ENCODE measurements at places on chromosomes 4 and X.

DNA sequence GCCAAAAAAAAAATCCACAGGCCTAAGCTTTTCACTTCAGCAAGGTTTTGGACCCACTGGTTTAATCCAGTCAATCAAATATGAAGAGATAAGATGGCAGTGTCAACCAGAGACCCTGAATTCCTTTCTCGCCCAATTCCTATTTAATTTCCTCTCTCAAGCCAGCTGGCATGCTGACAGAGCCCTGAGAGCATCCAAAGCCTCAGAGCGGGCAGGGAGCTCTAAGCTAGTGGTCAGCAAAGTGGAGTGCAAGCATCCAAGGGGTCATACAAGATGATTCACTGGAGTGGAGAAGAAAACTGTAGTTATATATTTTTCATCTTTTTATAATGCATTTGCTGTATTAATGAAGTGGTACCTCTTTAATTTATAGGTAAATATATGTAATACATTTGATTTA lies 37.8 kb upstream of the PRPS2 start:
- no peak for DNase-seq

DNA sequence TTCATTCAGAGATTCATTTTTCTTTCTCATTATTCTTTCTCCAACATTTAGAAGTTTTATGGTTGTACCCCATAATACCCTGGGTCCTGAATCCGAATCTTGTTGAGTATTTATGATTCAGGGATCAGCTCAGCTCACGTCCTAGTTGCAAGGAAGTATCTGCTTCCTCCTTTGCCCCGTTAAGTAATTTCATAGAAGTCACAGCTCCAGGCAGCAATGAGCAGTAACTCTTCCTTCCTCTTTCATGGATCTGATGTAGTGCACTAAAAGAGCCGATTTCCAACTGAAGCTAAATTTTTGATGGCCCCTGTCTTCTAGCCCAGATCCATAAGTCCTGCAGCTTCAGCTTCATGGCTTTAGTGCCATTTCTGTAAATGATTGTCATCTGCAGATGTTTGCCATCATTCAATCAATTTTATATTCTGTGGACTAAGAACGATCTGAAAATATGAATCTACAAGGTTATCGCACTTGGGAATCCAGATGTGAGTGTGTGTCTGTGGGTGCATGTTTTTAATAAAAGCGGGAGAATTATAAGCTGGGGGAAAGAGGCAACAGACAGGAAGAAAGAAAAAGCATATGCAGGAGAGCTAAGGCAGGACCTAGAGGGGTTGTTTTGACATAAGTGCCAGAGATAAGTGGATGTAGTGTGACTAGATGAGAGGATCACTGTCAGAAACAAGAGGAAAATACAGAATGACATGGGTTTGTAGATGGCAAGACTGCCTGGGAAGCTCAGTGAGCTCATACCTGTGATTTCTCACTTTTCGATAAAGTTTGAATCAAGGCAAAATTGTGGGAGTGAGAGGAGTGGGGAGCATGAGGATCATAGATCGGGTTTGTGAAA lies 17.5 kb downstream of the VEGFD start:
- DNase-seq = no peak

DNA sequence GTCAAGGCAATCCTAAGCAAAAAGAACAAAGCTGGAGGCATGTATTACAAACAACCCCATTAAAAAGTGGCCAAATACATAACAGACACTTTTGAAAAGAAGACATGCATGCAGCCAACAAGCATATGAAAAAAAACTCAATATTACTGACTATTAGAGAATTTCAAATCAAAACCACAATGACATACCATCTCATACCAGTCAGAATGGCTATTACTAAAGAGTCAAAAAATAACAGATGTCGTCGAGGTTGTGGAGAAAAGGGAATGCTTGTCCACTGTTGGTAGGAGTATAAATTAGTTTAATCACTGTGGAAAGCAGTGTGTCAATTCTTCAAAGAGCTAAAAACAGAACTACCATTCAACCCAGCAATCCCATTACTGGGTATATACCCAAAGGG lies 604.6 kb upstream of the GRIA3 start:
- no peak for DNase-seq

DNA sequence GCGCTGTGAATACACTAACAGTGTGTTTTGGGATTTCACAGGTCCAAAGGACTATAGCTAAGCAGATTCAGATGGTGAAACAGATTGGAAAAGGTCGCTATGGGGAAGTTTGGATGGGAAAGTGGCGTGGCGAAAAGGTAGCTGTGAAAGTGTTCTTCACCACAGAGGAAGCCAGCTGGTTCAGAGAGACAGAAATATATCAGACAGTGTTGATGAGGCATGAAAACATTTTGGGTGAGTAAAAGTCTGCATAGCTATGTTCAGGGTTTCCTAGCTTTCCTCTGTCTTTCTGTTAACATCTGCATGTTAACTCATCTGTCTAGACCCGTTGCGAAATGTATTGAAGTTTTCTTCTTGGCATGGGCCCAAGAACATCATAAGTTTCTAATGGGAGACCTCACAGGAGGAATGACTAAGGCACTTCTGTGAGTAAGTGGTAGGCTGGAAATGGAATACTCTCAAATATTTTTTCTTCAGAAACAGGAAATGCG lies 372.1 kb downstream of the BMPR1B start:
- DNase-seq = no peak

GRCh38 chr4:7193030-7193958 lies 956 bp downstream of the SORCS2 start:
- DNase-seq = no peak

- no peak for DNase-seq
Measured at GRCh38 chr4:57043347-57044251, 64.9 kb downstream of the POLR2B start.
